Thyroid gland (tissue), 4 donors: ENCODE measurements at places on chromosomes 5 and 9. TPM values are rescaled to one million over a fixed set of nuclear protein-coding genes. Genes with fewer than 3 reads are reported as not detected.

The GALNT12 gene
- total RNA-seq, result 18.9 TPM

The SCGB3A2 gene
- not detected for total RNA-seq

The PCDHA9 gene
- 0.33 TPM for total RNA-seq

The EXOSC3 gene
- 40.8 TPM for total RNA-seq

The RGS7BP gene
- total RNA-seq, result 2.4 TPM

The FST gene
- 8.9 TPM for total RNA-seq

The CEL gene
- total RNA-seq, result 0.33 TPM

The SEPTIN8 gene
- total RNA-seq, result 41.9 TPM

The ADAMTS13 gene
- 2.3 TPM for total RNA-seq

The SPRY4 gene
- total RNA-seq, result 22.8 TPM

The CARTPT gene
- total RNA-seq, result 3.9 TPM

The GZMA gene
- total RNA-seq, result 1.9 TPM
